ENCODE measurements at places on chromosomes 4 and X.
A peak's percentile ranks its signal among the peaks of the same experiment; 100 is the strongest.

DNA sequence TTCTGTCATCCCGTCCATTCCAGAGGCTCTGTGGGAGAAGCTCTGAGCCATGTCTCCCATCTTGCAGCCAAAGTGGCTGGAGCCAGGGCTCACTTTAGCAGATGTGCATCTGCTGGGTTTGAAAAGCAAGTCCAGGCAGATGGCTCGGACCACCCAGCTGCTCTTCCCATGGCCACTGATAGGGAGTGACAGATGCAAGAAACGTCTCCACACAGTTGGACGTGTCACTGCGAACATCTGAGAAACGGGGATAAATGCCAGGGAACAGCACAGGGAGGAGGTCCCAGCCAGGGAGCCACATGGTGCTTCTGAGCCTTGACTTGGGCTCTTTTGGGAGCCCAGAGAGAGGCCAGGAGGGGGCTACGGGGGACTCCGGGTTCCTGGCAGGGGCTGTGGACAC lies 242.3 kb downstream of the AFAP1 start:
- no peak for DNase-seq

- DNase-seq = no peak
These were observed 1.2 kb downstream of the NLRP2B start for GRCh38 chrX:57678686-57679428.

DNA sequence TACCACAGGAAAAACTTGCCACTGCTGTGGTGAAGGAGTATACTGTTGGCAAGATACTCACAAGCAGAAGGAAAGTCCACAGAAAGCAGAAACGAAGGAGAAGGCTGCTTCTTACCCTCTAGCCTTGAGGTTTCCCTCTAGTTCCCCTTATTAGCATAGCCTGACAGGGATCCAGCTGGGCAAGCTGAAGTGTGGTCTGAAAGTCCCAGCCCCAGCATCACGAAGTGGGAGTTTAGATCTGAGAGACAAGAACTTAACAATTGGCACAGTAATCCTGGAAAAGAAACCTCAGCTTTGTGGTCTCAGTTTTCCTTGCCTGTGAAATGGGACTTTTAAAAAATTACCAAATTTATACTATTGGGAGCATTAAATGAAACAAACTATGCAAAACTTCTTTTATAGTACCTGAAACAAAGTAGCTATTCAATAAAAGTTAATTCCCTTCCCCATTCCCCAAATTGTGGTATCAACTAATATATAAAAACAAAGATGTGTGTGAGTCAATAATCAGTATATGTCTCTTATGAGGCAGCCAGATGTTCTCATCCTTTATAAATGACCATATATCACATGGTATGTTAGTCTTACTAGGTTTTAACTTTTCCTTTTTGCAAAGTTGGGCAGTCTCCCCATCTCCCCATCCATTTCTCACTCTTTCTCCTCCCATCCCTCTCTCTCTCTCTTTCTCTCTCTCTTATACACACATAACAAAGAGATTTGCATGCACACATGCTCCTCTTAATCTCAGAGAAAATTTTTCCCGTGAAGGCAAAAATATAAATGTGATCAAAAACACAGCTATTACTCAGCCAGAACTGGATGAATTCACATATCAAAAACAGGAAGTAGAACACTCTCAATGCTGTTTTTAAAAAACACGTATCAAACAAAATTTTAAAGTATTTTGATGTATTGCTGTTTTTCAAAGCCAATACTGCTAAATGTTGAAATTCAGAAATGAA lies 57.8 kb downstream of the SCFD2 start:
- no peak for DNase-seq

GRCh38 chr4:16155528-16156169 lies 70.6 kb downstream of the TAPT1 start:
- no peak for DNase-seq

DNA sequence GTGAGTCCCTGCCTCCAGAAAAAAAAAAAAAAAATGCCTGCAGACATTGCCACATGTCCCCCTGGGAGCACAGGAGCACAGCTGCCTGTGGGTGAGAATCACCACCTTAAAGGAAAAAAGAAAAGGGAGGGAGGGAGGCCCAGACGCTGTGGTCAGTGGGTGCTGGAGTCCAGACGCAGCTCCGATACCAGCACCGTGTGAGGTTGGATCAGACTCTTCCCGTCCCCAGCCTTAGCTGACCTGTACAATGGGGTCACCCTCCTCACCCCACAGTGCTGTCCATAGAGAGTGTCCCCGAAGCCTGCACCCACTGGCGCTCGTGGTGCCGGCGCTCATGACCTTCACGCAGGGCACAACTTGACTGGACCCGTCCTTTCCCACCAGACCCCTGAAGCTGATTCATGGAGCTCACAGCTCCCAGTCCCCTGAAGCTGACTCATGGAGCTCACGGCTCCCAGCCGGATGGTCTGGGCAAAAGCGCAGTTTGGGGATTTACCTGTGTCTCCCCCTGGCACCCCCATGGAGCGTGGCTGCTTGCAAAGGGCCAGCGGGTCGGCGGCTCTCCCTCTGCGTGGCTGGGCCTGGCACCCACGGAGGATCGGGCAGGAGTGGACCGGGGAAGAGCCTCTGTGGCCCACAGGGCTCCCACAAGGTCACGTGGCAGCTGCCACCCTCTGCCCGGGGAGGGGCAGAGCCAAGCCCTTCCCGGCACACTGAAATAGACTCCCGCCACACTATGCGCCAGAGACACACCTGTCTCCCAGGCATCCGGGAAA lies 31.4 kb downstream of the ABLIM2 start:
- no peak for DNase-seq

DNA sequence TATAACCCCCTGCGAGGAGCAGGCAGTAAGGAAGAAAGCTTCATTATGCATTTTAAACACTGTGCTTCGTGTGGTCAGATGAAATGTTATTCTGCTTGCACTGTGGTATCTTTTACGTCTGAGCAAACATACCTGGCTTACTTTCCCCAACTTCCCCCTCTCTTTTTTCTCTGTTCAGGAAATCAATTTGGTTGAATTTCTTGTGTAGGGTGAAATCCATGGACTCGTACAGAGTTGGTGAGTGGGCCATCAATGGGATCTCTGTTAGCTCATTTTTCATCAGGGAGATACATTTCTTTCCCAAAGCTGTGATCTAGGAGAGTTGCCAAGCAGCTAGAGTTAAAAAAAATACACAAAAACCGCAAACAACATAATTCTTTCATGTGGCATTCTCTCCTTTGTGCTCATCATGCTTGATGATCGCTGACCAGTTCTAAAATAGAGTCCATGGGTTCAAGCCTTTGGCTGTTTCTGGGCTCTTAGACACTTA lies 98.5 kb downstream of the FRAS1 start:
- DNase-seq = no peak

DNA sequence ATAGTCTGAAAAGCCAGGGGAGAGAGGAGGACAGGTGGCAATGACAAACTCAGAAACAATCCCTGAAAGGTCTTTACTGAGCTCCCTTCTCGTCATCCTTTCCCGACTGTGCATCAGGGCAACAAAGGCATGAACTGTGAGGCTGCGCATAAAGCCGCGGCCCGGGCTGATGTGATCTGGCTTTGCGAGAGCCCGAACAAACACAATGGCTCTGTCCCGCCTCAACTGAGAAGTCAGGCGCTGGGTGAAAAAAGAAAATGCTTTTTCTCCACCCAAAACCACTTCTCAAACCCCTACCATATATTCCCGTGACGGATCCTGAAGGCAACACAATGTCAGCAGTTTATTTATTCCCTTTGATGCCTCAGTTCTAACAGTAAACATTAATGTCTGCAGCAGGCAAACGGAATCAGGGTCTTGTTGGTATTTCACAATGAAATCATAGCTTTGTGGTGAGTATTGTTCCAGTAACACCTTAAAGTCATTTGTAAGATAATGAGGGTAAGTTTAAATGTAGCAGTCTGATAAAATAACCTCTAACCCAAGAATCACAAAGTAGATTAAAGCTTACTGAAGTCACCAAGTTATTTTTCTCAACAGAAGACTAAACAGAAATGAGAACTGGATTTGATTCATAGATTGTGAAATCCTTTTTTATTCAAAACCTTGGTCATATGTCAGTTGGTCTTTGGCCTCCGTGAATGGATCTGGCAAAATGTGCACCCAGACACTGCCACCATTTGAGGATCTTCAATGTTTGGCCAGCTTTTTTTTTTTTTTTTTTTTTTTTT lies 67.4 kb downstream of the APBB2 start:
- DNase-seq = no peak

- no peak for DNase-seq
These were observed 588.0 kb downstream of the CCSER1 start for GRCh38 chr4:90715242-90715641.

- DNase-seq = peak; percentile 4
These were observed 11.3 kb upstream of the DRP2 start for GRCh38 chrX:101208152-101208905.

DNA sequence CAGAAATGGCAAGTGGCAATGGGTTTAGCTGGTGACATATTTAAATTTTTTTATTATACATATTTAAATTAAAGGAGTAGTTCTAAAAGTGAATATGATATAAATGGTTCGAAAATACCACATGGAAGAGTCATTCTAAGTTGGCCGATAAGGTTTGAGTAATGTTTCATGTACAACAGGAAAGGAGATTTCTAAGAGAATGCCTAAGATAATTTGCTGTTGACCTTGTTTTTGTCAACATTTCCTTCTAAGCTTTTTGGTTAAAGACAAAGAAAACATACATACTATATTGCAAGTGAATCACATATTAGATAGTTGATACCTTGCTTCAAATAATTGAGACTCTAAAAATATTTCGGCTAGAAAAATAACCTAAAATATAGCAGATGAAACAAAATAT lies 526.6 kb upstream of the SLIT2 start:
- DNase-seq = no peak

GRCh38 chr4:154033921-154034320 lies 245.0 kb upstream of the SFRP2 start:
- no peak for DNase-seq

DNA sequence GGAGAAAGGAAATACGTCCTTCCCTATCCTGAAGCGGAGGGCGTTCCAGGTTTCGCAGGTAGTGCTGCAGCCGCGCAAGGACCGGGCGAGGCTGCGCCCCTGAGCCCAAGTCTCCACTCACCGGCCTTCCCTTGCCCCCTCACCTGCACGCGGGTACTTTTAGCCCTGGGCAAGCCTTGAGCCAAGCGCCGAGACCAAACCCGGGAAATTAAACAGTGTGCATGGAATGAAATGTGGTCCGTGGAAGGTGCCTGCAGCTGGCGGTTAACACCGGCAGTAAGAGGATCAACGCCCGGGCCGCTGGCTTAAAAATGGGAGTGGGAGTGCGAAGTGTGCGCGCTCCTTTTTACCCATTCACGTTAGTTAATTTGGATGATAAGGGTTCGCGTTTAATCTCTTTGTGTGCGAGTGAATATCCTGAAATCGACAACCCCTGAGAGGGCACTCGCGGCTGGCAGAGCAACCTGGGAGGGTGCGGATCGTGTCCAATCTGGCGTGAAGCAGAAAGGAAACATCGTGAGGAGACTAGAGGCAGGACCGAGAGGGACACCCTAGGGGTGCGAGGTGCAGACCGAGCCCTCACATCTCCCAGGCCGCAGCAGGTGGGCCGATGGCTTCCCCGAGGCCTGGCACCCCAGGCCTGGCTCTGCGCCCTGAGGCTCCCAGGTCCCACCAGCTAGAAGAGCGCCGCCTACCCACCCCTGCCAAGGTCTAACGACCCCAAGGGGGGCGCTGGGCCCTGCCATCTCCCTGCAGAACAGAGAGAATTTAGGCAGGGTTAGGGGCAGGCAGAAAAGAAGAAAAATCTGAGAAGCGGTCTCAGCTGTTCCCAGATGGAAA lies 2.0 kb upstream of the HELT start:
- DNase-seq = no peak

- no peak for DNase-seq
These were observed 45.5 kb downstream of the CCNG2 start for GRCh38 chr4:77202491-77202890.

GRCh38 chrX:47619486-47620302 lies at the start of gene SYN1:
Gene SYN1, minus strand, starts transcription at chrX:47619857. Its CDS starts 129 bp downstream, at chrX:47619728.
- DNase-seq = peak; percentile 89

- no peak for DNase-seq
These were observed 176.0 kb downstream of the LDB2 start for GRCh38 chr4:16722416-16722815.

DNA sequence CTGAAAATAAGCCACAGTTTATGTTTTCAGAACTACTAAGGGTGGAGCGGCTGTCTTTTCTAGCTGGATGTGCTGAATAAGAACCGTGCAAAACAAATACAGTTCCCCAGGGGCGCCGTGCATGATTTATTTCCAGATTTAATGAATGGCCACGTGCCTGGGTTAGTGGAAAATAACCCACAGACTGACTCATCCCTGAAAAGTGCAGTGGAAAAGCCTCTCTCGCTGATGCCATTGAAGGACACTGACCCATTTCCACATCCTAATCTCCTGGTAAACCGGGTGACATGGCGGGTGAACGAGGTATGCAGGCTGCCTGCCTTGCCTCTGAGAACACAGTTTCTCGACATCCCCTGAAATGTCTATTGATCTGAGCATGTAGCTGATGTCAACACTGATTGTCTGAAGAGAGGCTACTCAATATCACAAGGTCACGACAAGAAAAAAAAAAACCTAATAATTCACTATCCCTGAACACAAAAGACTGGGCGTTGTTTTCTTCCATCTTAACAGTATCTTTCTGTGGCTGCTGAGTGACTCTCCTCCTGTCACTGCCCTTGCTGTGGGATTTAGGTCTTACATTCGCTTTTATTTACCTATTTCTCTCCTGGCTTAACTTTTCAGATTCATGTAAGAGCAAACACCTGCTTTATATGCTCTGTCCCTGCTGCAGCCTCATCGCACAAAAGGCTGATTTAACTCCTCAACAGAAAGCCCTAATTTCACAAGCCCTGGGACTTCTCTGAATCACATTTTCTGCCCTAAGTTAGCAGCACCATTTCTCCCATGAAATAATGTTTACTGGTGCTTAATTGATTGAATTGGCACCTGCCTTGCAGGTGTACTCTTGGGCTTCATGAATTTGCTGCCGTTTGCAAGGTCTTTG lies 76.9 kb upstream of the SCOC start:
- DNase-seq = no peak

DNA sequence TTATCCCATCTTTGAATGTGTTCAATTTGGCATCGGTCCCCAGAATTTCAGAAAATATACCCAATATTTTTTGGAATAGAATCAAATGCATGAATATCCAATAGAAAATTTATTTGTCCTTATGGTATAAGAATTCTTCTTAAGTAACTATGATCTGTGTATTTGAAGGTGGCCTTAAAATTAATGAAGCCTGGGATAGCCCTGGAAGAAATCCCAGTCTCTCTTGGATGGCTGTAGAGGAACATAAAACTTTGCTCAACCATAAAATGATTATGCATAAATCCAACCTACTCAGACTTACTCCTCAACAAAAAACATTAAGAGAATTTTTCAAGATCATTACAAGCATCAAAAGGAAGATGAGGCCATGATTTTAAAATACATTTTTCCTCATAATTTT lies 269.4 kb upstream of the SMIM31 start:
- DNase-seq = no peak
